Activated CD4-positive, alpha-beta T cell treated with anti-CD3 and anti-CD28 coated beads for 36 hours (primary cell): ENCODE measurements at places on chromosomes 12 and 14. TPM values are rescaled to one million over a fixed set of nuclear protein-coding genes. Genes with fewer than 3 reads are reported as not detected.
A peak's percentile ranks its signal among the peaks of the same experiment; 100 is the strongest.

ACVRL1 gene
- total RNA-seq: not detected

OR6C2 gene
- total RNA-seq: not detected

DPF3 gene
- total RNA-seq: 0.25 TPM

CYP27B1 gene
- 6.8 TPM for total RNA-seq

KRAS gene
- total RNA-seq: 15.4 TPM

STRAP gene
- total RNA-seq: 133 TPM

NANOG gene
- total RNA-seq: not detected

NDUFA9 gene
- total RNA-seq: 132 TPM

SLC4A8 gene
- 2.0 TPM for total RNA-seq

KLC1 gene
- 97.4 TPM for total RNA-seq

- no peak for DNase-seq
Measured at GRCh38 chr12:110677206-110677911, 11.6 kb downstream of the HVCN1 start.

- no peak for DNase-seq
Measured at GRCh38 chr14:103185051-103186029, 62.1 kb downstream of the TNFAIP2 start.

- DNase-seq: no peak
Measured at GRCh38 chr12:42015051-42015461, 129.6 kb downstream of the GXYLT1 start.

GRCh38 chr14:53306267-53306721 lies 153.2 kb upstream of the DDHD1 start:
- DNase-seq: peak; percentile 68

DNA sequence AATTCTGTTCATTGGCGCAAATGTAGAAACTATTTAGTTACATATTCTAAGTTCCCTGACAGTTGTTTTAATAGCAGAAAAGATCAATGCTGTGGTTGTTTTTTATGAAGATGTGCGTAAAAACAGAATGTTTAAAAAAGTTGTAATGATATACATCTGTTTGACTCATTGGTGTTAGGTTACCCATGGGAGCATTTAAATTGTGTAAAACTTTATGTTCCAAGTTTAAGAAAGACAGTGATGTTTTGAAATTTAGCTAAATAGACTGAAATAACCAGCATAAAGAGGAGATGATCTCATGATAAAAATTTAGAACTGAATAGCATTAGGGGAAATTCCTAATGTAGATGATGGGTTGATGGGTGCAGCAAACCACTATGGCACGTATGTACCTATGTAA lies 3.6 kb downstream of the PELI2 start:
- no peak for DNase-seq

- DNase-seq: no peak
Measured at GRCh38 chr12:100331871-100332270, 25.0 kb upstream of the SLC17A8 start.

DNA sequence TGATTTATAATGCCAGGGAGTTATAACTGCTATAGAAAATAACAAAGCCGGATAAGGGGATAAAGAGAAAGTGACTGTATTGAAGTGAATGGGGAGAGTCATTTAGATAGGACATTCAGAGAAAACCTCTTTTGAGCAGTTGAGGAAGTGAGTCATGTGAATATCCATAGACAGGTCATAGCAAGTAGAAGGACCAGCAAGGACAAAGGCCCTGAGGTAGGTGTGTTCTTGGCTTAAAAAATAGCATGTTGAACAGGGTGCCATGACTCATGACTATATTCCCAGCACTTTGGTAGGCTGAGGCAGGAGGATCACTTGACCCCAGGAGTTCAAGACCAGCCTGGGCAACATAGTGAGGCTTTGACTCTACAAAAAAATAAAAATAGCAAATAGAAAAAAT lies 51.5 kb upstream of the RAP1B start:
- DNase-seq: no peak

GRCh38 chr12:124469193-124469888 lies 98.1 kb downstream of the NCOR2 start:
- peak; percentile 51 for DNase-seq

GRCh38 chr14:98270201-98270600 lies 1001.8 kb downstream of the BCL11B start:
- no peak for DNase-seq

GRCh38 chr12:32331133-32331532 lies 68.2 kb upstream of the FGD4 start:
- DNase-seq: no peak

- no peak for DNase-seq
Measured at GRCh38 chr14:87628129-87628528, 364.9 kb downstream of the GALC start.

DNA sequence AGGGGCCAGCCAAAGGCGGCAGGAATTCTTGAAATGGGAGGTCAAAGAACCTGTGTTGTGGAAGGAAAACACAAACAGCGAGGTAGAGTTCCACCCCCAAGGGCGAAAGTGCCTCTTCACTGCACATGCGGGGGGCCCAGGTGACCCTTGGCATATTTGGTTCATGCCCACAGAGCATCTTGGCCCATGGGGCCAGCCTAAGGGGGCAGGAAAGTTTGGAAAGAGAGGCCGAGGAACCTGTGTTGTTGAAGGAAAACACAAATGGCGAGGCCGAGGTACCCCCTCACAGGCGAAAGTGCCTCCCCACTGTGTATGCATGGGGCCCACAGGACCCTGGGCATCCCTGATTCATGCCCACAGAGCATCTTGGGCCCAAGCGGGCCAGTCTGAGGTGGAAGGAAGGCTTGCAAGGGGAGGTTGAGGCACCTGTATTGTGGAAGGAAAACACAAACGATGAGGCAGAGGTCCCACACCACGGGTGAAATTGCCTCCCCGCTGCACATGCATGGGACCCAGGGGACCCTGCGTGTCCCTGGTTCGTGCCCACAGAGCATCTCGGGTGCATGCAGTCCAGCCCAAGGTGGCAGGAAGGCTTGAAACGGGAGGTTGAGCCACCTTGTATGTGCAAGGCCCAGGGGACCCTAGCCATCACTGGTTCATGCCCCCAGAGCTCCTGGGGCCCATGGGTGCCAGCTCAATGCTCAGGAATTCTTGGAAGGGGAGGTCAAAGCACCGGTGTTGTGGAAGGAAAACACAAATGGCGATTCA lies 384.1 kb downstream of the ALG10 start:
- no peak for DNase-seq
